ENCODE measurements at places on chromosomes 5 and 9.

- DNase-seq: no peak
Measured at GRCh38 chr9:126451316-126451885, 124.8 kb downstream of the MVB12B start.

- DNase-seq: no peak
Measured at GRCh38 chr5:83528439-83528769, 56.9 kb downstream of the VCAN start.

DNA sequence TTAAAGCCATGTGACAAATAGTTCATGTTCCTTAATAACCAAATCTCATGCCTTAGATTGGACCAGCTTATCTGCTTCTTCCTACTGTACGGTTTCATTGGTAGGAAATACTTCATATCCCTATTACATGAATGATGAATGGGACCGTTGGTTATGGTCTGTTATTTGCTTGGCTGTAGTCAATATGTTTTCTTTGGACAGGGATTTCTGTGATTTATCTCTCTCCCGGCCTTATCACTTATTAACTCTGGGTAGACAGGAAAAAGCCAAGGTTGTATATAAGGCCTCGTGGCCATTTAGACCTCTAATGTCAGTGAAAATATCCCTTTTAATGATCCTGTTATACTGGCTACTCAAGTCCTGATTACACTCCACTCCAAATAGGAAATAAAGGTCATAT, 330.6 kb downstream of the EBF1 start:
- DNase-seq: no peak

DNA sequence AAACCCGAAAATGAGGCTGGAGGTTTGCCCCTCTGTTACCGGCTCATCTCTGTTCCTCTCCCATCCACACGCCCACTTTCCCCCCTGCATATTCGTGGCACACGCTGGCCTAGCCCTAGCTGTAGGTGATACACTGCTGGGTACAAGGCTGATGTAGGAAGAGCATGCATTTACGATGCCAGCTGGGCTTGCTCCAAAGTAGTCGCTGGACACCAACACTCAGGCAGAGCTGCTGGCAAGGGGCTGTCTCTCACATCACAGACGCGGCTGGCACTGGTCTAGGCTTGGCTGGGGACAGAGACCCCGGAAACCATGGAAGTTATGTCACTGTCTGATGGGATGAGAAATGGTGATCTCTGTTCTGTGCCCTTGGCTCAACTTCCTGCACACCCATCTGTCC, 9.8 kb upstream of the PHYKPL start:
- DNase-seq: no peak

DNA sequence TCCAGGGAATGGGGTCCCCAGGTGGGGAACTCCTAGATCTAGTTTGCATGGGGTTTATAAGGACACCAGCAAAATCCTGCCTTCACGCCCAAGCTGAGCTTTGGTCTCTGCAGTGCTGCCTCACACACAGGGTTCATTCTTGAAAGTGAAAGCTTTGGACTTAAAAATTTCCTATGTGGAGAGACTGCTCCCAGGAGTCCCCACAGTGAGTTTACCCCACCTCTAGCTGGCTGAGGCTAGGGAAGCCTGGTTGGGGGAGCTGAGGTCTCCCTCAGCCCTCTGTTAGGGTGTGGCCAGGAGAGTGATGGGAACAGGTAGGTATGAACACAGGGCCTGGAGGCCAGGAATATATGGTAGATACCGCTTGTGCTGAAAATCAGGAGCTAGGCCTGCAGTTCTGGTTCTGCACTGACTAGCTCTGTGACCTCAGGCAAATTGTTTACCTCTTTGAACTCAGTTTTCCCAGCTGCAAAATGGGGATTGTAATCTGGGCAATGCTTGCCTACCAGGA, 41.5 kb upstream of the LARP1 start:
- peak; percentile 67 for DNase-seq

All from endodermal cell (in vitro differentiated cells).